ENCODE measurements at places on chromosomes 5 and 9.
A peak's percentile ranks its signal among the peaks of the same experiment; 100 is the strongest.

- DNase-seq: no peak
Observed at GRCh38 chr9:127885508-127886281, 8.2 kb upstream of the AK1 start.

GRCh38 chr9:104835161-104835560 is 71.2 kb downstream of the NIPSNAP3B start:
- no peak for DNase-seq

- no peak for DNase-seq
Observed at GRCh38 chr5:154743812-154744211, 11.4 kb upstream of the LARP1 start.

DNA sequence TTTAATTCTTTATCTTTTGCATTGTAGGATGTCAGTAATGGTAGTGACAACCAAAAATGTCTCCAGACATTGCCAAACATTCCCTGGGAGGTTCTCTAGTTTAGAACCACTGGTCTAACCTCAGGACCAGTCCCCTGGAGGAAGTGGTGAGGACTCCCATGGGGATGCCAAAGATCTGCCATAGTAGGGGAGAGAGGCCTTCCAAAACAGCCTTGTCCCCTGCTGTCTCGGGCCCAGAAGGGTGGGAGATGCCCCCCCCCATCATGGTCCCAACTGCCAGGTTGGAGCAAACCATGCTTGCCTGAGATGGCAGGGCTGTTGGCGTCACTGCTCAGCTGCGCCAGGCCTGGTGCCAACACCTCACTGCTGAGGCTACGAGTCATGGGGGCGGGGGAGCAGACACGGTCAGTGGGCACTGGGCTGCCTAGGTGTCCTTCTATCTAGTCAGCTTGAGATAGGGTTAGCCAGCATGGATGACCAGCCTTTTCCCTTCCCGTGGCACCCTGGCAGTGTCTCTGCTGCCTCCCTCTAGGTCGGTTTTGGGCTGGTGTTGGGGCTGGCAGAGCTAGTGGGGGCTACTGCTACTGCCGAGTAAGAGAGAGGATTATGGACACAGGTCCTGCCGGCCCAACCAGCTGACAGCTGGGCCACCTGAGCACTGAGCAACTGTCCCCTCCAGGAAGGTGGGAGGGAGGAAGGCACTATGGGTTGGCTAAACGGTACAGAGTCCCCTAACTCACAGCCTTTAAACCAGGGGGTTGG is 8.3 kb upstream of the CXXC5 start:
- peak; percentile 7 for DNase-seq

- no peak for DNase-seq
Observed at GRCh38 chr9:73577848-73578247, 426.2 kb downstream of the ANXA1 start.

DNA sequence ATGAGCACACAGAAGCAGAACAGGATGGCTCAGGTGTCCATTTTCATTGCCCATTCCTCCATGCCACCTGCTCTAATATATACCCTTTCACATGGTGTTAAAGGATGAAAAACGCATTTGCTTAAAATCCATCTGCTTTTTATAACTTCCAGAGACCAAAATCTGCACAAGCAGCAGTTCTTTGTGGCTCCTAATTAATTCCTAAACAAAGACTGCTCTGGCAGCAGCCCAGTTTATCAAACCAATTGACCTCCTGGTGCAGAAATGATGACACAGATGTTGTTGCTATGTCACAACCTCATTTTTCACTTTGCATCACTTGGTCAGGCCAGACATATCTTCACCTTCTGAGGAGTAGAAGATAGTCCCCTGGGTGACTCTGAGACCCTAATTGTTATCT is 141.2 kb downstream of the ASTN2 start:
- no peak for DNase-seq

DNA sequence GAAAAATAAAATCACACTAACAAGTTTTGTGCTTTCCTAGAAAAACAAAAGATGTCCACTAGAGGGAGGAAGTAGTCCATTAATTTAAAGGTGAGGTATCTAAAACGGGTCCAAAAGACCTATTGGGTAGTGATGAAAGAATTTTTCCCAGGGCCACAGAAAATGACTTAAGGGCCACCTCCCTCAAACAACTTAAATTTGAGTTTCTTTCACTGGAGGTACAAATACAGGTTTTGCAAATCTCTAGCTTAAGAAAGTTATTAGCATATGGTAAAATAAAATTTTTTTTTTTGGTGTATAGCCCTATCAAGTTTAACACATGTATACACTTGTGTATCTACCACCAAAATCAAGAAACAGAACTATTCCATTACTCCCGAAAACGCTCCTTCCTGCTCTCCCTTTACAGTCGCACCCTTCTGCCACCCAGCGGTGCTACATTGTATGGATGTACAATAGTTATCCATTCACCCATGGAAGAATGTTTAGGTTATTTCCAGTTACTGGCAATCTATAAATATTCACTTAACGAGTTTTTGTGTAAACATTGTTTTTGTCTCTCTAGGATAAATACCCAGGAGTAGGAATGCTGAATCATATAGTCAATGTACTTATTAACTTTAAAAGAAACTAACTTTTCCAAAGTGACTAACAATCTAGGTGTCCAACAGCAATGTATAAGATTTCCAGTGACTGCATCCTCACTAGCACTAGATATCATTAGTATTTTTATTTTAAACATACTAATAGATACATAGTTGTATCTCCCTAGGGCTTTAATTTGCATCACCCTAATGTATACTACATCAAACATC is 21.9 kb downstream of the DEPDC1B start:
- DNase-seq: no peak

- DNase-seq: no peak
Observed at GRCh38 chr9:37187713-37188439, 67.5 kb downstream of the ZCCHC7 start.

GRCh38 chr9:94108584-94108983 is 24.3 kb downstream of the PTPDC1 start:
- DNase-seq: no peak

DNA sequence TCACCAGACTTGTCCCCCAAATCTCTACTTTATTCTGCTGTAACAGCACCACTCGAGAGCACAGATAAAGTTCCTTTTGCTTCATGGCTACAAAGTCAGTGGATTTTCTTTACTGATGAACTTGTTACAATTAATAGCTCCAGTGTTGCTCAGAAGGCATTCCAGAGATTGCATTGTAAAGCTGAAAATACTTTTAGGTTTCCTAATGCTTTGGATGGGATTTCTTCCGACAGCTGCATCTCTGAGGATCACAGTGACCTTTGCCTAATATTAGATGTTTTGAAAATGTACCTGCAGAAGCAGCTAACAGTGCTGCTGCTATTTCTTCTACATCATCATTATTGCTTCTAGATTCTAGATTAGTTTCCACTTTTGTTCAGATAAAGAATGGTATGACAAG is 58.8 kb upstream of the TMEM171 start:
- DNase-seq: no peak

GRCh38 chr5:61732369-61732768 is 400.3 kb downstream of the ZSWIM6 start:
- no peak for DNase-seq

GRCh38 chr5:166883016-166883415 is 1408.4 kb upstream of the WWC1 start:
- no peak for DNase-seq

- DNase-seq: no peak
Observed at GRCh38 chr9:98415782-98416181, 160.3 kb upstream of the TBC1D2 start.

GRCh38 chr9:136543830-136544547 is 1.9 kb downstream of the NOTCH1 start:
- DNase-seq: no peak

DNA sequence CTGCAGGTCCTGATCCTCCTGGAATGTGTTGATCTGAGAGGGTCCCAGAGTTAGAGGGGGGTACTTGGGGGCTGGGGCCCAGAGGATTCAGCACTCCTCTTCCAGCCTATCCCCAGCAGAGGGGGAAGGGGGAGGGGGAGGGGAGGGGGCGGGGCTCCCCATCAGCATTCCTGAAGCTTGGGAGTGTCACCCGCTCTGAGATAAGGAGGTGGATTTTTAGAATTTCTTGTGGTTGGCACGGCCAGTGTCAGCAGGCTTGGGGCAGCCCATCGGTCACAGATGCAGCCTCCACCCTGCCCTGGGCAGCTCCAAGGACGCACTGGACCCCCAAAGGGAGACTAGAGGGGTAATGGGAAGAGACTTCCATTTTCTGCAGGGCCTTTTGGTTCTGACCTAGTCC is 5.3 kb downstream of the FGF18 start:
- no peak for DNase-seq

- DNase-seq: no peak
Observed at GRCh38 chr9:137817236-137818200, 60.1 kb upstream of the CACNA1B start.

GRCh38 chr9:137666955-137667670 is 48.3 kb downstream of the EHMT1 start:
- no peak for DNase-seq

DNA sequence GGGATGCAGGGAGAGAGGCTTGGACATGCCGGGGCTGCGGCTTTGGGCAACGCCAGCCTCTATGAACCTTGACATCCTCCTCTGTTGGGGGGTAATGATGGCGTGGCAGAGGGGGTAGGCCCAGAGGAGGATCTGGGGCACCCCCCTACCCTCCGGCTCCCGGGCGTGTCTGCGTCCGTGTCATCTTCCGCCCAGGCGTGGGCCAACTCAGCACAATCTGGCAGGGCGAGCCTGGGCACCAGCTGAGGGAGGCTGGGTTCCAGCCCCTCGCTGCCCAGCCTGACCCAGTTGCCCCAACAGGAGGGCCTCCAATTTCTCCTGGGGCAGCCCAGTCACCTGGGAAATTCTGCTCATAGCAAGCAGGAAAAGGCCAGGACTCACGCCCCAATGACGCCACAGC is 62.9 kb upstream of the IL17B start:
- no peak for DNase-seq

- DNase-seq: peak; percentile 48
Observed at GRCh38 chr5:96083361-96083881, 121.8 kb upstream of the ELL2 start.

DNA sequence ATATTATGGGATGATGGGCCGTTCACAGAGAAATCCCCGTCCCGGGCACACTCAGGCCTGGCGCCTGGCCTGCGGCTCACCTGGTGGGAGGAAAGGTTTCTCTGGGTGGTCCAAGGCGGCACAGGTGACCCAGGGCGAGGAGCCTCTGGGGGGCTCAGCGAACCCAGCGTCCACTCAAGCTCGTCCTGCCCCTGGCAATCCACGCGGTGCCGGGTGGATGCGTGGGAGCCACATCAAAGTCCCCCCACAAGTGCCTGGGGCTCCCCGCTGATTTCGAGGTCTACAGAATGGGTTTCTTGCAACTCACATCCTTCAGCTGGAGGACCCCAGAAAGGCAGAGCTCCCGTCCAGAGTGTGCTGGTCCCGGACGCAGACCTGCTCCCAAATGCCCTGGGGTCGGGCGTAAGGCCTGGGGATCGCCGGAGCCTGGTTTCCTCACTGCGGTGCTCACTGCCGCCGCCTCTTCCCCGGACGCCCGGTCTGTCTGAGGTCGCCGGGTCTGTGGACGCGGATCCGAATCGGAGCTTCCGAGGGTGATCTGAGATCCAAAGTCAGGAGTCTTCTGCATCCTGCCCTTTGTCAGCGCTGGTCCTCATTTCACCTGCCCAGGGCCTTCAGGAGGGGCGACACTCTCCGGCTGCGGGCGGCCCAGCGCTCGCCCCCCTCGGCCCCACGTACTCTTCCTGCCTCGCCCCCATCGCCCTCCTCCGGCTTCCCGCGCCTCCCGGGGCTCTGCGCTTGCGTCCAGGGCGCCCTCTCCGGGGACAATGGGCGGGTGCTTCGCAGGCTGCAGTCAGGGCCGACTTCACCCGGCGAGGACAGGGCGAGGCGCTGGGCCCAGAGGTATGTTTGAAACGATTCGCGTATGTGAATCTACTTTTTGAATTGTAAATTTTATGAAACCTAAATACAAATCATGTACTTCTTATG is 20.0 kb upstream of the RUFY1 start:
- DNase-seq: peak; percentile 76

- no peak for DNase-seq
Observed at GRCh38 chr5:6634306-6634705, 1.1 kb downstream of the SRD5A1 start.

DNA sequence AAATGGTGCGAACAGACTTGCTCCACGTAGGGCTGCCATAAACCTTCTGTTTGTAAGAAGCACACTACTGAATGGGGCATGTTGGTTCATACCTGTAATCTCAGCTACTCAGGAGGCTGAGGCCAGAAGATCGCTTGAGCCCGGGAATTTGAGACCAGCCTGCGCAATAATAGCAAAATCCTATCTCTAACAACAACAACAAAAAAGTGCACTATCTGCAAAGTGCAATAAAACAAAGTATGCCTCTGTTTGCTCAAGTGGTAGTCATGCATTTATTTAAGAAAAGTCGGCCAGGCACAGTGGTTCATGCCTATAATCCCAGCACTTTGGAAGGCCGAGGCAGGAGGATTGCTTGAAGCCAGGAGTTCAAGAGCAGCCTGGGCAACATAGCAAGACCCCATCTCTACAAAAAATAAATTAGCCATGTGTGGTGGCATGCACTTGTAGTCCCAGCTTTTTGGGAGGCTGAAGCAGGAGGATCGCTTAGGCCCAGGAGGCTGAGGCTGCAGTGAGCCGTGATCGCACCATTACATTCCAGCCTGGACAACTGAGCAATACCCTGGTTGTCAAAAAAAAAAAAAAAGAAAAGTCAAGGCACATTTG is 5.2 kb downstream of the ATPSCKMT start:
- no peak for DNase-seq

DNA sequence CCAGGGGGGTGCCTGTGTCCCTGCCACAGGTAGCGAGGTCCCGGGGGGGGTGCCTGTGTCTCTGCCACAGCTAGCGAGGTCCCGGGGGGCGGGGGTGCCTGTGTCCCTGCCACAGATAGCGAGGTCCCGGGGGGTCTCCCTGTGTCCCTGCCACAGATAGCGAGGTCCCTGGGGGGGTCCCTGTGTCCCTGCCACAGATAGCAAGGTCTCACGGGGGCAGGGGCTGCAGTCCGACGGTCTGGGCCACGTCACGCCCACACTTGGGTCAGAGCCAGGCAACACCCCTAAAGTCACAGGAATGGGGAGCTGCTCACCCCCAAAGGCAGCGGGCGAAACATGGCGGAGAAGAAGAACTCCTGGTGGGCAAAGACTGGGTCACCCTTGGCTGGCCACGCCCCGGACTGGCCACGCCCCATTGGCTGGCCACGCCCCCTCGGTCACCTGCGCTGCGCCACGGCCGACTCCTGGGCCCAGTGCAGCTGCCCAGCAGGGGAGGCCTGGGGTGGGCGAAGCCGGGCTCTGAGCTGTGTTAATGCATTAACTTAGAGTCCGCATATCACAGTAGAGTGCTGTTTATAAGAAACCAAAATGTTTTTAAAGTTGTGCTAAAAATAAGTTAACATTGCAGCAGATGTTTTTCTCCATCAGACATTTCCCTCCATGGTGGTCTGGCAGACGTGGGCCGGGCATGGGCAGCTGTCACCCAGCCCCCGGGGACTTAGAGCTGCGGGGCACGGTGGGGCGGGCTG is 7.0 kb downstream of the NOXA1 start:
- no peak for DNase-seq

DNA sequence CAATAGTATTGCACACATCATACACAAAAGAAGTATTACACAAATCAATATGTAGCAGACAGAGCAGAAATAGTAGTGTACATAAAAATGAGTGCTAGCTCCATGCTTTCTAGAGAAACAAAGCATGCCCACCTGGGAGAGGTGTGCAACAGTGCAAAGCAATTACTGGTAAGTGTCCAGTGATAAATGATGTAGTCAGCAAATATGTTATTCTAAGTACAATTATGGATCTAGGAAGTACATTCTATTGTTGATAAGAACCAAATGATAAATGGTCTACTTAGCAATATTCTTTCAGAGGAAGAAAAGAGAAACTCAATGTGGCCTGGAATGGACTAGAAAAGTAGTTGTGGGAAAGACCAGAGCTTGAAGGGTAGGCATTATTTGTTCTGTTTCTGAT is 188.6 kb downstream of the HINT1 start:
- no peak for DNase-seq
